ENCODE measurements at places on chromosomes 13 and 19.

DNA sequence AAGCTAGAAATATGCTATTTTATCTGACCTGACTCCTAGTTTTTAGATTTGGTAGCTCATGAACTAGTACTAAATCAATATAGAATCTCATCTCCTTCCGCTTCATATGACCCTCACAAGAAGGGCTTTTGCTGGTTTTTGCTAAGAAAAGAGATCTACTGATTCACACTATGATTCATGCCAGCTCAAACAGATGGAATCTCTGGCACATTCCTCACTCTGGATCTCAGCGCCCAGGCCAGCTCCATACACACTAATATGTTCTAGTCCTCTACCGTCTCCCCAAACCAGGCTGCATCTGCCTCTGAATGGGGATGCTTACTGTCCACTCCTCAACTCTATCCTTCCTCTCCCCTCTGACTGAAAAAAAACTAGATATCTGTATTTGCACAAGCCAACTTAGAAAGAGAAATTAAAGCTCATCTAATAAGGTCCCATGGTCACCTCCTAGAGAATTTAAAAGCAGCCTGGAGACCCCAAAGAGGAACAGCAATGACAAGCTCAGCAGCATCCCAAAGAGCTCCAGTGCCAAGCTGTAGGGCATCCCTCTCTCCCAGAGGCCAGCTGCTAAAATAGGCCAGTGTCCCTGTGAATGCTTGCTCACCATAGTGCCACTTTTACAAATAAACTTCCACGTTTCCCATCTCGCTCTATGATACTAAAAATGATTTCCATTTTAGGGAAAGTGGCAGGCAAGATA lies 74.9 kb downstream of the LHFPL6 start:
- no peak for DNase-seq

GRCh38 chr19:46821512-46822409 lies 28.9 kb downstream of the AP2S1 start:
- DNase-seq = peak; percentile 18

GRCh38 chr13:53513226-53513625 lies 484.6 kb downstream of the OLFM4 start:
- DNase-seq = no peak

DNA sequence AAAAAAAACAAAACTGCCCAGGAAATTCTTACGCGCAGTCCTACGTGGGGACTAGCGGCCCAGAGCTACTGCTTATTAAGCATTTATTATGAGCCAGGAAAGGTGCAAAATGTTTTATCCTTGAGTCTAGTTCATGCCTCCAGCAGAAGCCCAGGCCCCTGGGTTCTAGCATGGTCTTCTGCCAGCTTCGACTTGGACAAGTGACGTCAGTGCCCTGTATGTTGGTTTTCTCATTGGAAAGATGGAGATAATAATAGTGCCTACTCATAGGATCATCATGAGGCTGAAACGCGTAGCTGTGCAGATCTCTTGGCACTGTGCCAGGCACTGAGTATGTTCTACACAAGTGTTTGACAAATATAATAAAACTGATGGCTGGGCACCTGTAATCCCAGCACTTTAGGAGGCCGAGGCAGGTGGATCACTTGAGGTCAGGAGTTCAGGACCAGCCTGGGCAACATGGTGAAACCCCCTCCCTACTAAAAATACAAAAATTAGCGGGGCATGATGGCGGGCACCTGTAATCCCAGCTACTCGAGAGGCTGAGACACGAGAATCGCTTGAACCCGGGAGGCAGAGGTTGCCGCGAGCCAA lies 12.4 kb upstream of the SULT2B1 start:
- DNase-seq = no peak

GRCh38 chr19:49875857-49876421 lies 1.2 kb downstream of the AKT1S1 start:
- DNase-seq = peak; percentile 41

DNA sequence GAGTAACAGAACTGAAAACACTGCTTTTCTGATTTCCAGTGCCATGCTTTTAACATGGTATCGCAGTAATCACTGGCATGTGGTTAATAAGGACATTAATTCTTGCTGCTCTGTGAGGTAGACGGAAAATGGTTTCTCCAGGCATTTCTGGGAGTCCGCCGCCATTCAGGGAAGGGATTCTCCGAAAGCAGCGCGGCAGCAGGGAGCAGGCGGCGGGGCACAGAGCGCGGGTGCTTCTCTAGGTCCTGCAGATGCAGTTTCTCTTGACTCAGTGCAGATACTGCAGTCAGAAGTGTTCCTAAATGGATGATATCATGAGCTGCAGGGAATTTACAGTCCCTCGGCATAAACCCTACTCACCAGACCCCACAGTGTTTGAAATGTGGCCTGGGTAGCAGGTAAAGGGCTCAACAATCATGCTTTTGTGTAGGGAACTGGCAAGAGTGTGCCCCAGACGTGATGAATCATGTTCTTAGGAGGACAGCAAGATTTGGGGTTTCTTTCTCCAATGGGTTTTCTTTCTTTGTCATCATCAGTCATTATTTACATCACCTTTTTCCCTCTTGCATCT lies 338.6 kb upstream of the ARGLU1 start:
- DNase-seq = no peak

DNA sequence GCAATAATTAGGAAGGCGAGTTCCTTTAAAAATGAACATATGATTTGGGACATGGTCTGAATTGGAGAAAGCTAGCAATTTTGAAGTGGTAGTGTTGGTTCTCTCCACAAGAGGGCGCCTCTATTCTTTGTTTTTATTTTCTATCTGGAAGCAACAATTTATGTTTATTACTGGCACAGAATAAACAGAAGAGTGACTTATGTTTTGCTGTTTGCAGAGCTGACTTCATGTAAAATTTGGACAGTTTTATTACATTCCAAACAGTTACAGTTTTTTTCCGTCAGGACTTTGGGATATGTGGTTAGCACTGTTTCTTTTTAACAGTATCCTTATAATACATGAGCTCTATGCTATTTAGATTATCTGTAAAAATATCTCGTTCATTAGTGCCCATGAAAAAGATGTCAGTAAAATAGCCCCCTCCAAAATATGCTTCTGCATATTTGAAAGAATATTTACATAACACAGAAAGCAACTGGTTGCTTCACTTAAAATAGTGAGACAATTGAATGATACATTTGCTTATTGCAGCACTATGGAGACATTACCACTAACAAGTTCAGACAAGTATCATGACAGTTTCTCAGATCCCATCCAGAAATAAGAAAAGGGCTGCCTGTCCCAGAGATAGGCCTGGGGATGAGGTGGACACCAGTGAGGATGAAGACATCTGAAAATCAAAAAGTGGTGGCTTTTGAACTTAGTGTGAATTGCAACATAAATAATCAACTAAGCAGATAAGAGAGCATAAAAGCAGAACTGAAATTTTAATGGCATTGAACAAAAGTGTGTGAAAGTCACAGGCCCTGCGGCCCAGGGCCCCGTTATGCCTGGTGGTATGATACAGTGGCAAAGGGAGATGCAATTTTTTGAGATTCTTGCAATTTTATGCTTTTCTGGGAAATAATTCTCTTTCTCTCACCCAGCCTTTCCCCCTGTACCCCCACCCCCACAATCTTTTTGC lies 32.3 kb upstream of the FGF9 start:
- DNase-seq = no peak

GRCh38 chr19:57566396-57567265 lies 7.0 kb upstream of the ZNF550 start:
- no peak for DNase-seq

- DNase-seq = no peak
Observed at GRCh38 chr13:88257706-88258105, 586.5 kb downstream of the SLITRK5 start.

GRCh38 chr13:102402290-102402689 lies 442 bp upstream of the FGF14 start:
- DNase-seq = no peak

GRCh38 chr19:12730064-12730463 lies 4.4 kb downstream of the TRIR start:
- no peak for DNase-seq

- no peak for DNase-seq
Observed at GRCh38 chr13:48185018-48185417, 48.0 kb upstream of the ITM2B start.

DNA sequence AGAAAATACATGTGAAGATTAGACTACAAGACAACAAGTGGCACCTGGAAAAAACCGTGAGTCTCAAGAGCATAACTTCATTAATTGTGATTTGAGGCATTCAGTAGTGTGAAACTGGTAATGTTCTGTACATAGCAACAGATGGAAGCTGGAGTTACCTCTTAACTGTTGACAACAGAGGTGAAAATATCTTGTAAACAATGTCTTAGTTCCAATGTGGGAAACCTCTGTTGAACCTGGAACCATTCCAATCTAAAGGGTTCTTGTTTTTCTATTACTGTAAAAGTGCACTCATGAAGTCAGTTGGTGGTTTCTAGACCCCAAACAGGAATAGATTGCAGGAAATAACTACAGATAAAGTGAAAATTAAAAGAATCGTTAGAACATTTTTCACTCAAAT lies 728.4 kb downstream of the SLITRK1 start:
- DNase-seq = no peak

- DNase-seq = no peak
Observed at GRCh38 chr19:49596954-49597702, 6.1 kb downstream of the PRR12 start.

- no peak for DNase-seq
Observed at GRCh38 chr13:114095486-114095885, 36.9 kb downstream of the RASA3 start.

GRCh38 chr19:27746691-27747380 lies 1466.1 kb downstream of the UQCRFS1 start:
- no peak for DNase-seq

DNA sequence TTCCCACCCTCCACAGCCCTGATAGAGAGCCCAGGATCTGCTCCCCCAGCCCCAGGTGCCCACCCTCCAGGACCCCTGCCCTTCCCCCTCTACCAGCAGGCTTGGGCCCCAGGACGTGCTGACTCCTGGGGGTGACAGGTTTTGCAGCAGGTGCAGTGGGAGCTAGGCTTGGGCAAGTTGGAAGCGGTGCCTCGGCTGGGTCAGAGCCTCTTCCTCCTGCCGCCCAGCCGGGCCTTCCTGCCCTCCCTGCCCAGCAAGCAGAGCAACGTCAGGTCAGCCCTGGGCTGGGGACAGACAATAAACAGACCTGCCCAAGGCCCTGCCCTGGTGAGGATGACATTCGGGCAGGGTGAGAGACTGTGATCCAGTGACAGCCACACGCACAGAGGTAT lies 9.2 kb upstream of the NCCRP1 start:
- DNase-seq = no peak

DNA sequence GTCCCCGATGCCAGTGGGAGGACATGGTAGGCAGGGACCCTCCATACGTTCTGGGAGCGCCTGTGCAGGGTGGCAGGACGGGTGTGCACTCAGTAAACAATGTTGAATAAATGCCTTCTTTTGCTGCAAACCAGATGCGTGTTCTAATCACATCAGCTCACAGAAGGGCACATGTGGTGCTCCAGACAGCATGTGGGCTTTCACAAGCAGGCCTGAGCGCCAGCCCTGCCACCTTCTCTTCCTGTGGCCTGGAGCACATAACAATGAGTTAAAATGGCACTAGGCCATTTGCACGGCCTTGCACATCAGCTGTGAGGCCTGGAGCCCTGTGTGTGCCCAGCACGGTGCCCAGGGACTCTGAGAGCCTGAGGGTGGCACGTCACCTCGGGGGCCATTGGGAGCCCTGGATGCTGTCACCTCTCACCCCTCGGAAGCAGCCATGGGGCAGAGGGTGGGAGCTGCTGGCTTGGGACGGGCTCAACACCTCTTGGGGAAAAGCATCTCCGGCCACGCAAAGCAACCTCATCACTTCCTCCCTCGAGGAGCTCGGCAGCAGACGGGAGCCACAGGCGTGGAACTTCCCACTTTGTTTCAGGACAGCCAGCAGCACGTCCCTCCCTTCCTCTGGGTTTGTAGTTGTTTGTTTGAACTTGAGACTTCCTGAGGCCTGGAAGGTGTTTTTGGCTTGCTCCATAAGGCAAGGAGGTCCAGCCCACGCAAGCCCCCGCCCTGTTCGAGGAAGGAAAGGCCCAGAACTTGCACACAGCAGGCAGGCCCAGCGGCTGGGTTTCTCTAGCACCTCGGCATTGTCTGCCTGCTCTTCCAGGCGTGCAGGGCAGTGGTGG lies 9.8 kb downstream of the MCF2L start:
- no peak for DNase-seq

DNA sequence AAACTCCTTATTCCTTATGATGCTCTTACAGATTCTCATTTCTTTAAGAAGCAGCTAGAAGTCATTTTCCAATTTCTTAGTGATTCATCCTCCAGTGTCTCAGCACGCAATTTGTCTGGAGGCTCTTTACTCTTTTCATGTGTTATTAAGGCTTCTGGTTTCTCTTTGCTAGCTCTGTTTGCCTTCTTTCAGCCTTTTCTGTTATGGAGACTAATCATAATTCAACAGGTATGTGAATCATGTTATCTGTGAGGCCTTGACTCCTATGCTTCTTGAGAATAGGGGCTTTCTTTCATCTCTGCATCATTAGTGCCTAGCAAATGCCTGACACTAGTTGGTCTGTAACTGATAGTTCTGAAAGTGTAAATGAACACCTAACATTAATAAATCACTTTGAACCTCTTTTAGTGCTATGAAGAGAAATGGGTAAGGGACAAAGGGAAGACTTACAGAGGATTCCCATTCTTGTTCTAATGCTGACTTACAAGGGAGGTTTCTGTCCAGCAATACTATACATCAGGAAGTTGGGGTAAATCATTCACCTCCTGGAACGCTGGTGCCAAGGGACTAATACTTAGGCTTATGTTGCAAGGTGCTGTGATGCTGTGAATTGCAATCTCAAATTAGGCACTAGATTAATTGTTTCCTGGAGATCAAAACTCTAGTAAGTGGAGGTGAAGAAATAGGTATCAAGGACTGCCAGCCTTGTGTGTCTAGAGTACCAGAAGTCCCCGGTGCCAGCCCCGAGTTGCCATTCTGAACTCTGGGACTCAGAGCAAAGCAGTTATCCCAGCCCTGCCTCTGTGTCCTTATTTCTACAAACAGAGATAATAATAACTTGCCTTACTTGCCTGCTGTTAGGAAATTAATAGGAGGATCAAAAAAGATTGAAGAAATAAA lies 265.6 kb downstream of the DCLK1 start:
- DNase-seq = no peak

DNA sequence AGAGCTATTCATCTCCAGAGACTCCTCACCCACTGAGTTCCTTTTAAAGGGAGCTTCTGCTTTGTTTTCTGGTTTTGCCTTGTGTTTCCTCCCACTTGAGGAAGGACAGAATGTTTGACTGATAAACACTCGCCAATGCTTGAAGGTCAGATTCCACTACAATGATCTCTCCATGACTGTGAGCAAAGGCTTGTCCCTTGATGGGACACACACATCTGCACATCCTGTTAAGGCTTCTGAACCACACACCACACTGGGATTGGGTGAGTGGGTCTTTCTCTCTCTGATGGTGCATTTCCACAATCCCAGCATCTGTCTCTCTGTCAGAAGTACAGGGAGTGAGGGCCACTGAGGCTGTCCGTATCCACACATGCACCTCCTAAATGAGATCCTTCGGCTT lies 245.3 kb downstream of the IRS2 start:
- DNase-seq = no peak

GRCh38 chr19:23407616-23408133 lies 12.4 kb upstream of the ZNF91 start:
- DNase-seq = no peak

- no peak for DNase-seq
Observed at GRCh38 chr19:54253331-54254194, 3.5 kb downstream of the LILRB5 start.
